ENCODE measurements at places on chromosomes 12 and 14. TPM values are rescaled to one million over a fixed set of nuclear protein-coding genes. Genes with fewer than 3 reads are reported as not detected.

DNA sequence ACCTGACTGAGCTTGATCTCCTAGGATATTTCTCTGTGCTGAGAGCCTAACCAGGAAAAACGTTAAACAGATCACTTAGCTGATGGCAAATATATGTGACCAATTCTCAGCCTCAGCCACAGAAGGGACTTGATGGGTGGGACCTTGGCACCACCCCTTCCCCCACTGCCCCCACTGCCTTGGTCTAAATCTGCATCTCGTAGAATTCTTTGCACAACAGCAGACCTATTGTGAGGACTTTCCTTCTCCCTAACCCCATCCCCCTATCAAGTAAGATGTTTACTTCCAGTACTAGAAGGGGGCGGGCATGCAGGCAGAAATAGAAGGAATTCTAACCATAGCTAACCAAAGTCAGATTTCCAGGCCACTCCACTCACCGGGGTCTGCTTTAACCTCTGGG is 313.2 kb downstream of the PCNX1 start:
- no peak overlapping the region for H3K4me3 ChIP-seq
- H3K4me1 ChIP-seq: peaks cover 11% of the 10 kb centered on the region
- H3K27me3 ChIP-seq: no peaks in the 10 kb centered on the region
- DNase-seq: no peak
- peaks cover 4% of the 10 kb centered on the region for H3K36me3 ChIP-seq

The HOXC10 gene
- not detected for total RNA-seq

GRCh38 chr12:10571141-10571540 is 42.3 kb downstream of the MAGOHB start:
- H3K27ac ChIP-seq: no peak overlapping the region
- no peak overlapping the region for H3K4me3 ChIP-seq
- peaks cover 30% of the 10 kb centered on the region for H3K4me1 ChIP-seq
- H3K27me3 ChIP-seq: no peaks in the 10 kb centered on the region
- DNase-seq: no peak

The TAS2R19 gene
- 1.8 TPM for total RNA-seq

The ARHGEF40 gene
- total RNA-seq: 0.09 TPM

DNA sequence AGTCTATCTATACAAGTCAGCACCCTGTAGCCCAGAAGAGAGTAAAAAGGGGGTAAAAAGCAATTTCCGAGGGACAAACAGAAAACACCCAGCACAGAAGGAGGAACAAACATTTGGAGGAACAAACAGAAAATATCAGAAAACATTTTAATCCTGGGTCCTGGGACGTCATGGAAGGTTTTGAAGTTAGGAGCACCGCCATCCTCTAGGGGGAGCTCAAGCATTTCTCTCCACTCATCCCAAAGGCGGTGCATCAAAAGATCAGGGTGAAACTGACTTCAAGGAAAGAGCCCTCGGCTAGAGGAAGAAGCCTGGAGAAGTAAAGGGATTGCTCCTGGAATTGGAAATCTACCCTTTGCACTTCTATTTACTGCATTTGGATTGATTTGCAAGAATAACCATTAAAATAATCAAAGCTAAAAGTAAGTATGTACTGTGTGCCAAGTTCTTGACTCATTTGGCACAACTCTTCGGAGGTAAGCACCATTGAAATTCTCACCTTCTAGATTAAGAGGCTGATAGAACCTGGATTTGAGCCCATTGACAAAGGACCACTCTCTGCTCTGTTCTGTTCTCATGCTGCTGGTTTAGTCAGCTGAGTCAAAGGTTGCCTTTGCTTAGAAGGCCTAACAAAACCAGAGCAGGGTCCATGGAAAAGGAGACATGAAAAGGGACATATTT is 17.2 kb upstream of the POC1B start:
- peaks cover 7% of the 10 kb centered on the region for H3K4me1 ChIP-seq
- no peak overlapping the region for H3K4me3 ChIP-seq
- no peaks in the 10 kb centered on the region for H3K36me3 ChIP-seq
- H3K27ac ChIP-seq: no peak overlapping the region

GRCh38 chr12:12007001-12007712 is 63.6 kb upstream of the BCL2L14 start:
- peak overlapping the region; percentile 84 for H3K27ac ChIP-seq
- H3K27me3 ChIP-seq: peaks cover 11% of the 10 kb centered on the region
- peak overlapping the region; percentile 9 for H3K4me3 ChIP-seq
- H3K36me3 ChIP-seq: peaks cover 9% of the 10 kb centered on the region
- peaks cover 62% of the 10 kb centered on the region for H3K4me1 ChIP-seq

The TAS2R43 gene
- total RNA-seq: 0.53 TPM

The FAM186B gene
- total RNA-seq: not detected

GRCh38 chr14:24335461-24336171 is 745 bp upstream of the ADCY4 start:
- H3K4me3 ChIP-seq: no peak overlapping the region
- H3K27ac ChIP-seq: no peak overlapping the region
- peaks cover 21% of the 10 kb centered on the region for H3K36me3 ChIP-seq
- no peak for DNase-seq
- H3K27me3 ChIP-seq: peaks cover 34% of the 10 kb centered on the region

DNA sequence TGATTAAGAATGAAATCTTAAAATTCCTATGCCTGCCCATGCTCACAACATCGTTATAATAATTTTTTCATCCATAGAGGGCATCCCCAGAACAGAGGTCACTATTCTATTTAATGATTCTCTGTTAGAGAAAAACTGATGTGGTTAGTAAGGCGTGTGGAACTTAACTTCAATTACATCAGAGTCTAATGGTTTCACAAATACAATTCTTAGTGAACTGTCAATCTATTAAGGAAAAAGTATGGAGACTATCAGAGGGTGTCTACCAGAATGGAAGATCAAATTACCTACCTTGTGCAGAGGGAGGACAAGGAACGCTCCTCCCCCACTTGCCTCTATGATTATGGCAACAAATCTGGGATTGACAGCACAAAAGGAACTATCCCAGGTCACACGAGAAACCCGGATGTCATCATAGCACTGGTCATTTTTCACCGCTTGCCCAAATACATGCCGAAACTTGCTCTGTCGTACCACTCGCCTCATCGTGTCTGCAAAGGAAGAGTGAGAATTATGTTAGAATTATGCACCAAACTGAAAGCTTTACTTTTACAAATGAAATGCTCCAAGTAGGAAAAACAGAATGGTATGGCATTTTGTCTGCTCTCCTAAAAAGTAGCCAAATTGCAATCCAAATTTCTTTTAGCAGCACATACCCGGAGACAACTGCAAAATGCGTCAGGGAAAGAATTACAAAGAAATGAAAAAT is 30.3 kb downstream of the CORO1C start:
- H3K27ac ChIP-seq: no peak overlapping the region
- peaks cover 29% of the 10 kb centered on the region for H3K4me1 ChIP-seq
- no peak for DNase-seq
- no peak overlapping the region for H3K4me3 ChIP-seq

GRCh38 chr12:124396544-124397398 is 101.9 kb downstream of the RFLNA start:
- H3K27me3 ChIP-seq: no peaks in the 10 kb centered on the region
- DNase-seq: no peak
- H3K4me1 ChIP-seq: peaks cover 5% of the 10 kb centered on the region
- H3K27ac ChIP-seq: no peak overlapping the region

DNA sequence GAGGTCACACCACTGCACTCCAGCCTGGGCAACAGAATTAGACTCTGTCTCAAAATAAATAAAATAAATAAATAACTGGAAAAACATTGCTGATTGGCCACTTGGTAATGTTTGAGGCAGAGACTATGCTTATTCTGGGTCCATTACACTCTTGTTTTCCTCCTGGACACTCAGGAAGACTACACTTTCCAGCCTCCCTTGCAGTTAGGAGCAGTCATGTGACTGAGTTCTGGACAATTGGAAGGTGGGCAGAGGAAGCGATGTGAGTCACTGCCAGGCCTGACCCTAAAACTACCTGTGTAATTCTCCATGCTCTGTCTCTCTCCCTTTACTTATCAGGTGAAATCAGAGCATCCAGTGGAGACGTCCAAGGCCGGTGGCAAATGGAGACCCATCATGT is 74.4 kb downstream of the VCPKMT start:
- no peak for DNase-seq
- H3K36me3 ChIP-seq: peaks cover 48% of the 10 kb centered on the region
- no peak overlapping the region for H3K4me3 ChIP-seq
- no peaks in the 10 kb centered on the region for H3K27me3 ChIP-seq
- peaks cover 80% of the 10 kb centered on the region for H3K4me1 ChIP-seq

The SMIM41 gene
- not detected for total RNA-seq

The ZNF26 gene
- total RNA-seq: 22.1 TPM

- no peaks in the 10 kb centered on the region for H3K27me3 ChIP-seq
- H3K27ac ChIP-seq: no peak overlapping the region
- DNase-seq: no peak
- peaks cover 15% of the 10 kb centered on the region for H3K36me3 ChIP-seq
Measured at GRCh38 chr12:1297639-1298175, 296.7 kb downstream of the FBXL14 start.

The ZBTB42 gene
- total RNA-seq: 5.5 TPM

- DNase-seq: no peak
- peaks cover 8% of the 10 kb centered on the region for H3K36me3 ChIP-seq
- H3K4me1 ChIP-seq: no peaks in the 10 kb centered on the region
- H3K27me3 ChIP-seq: no peaks in the 10 kb centered on the region
- H3K27ac ChIP-seq: no peak overlapping the region
Measured at GRCh38 chr12:89552376-89552775, 26.5 kb upstream of the POC1B start.

- no peak for DNase-seq
- H3K4me1 ChIP-seq: no peaks in the 10 kb centered on the region
- H3K27me3 ChIP-seq: no peaks in the 10 kb centered on the region
- no peak overlapping the region for H3K4me3 ChIP-seq
Measured at GRCh38 chr14:80784820-80785219, 156.7 kb downstream of the CEP128 start.
